ENCODE measurements at places on chromosomes 4 and X.
A peak's percentile ranks its signal among the peaks of the same experiment; 100 is the strongest.

DNA sequence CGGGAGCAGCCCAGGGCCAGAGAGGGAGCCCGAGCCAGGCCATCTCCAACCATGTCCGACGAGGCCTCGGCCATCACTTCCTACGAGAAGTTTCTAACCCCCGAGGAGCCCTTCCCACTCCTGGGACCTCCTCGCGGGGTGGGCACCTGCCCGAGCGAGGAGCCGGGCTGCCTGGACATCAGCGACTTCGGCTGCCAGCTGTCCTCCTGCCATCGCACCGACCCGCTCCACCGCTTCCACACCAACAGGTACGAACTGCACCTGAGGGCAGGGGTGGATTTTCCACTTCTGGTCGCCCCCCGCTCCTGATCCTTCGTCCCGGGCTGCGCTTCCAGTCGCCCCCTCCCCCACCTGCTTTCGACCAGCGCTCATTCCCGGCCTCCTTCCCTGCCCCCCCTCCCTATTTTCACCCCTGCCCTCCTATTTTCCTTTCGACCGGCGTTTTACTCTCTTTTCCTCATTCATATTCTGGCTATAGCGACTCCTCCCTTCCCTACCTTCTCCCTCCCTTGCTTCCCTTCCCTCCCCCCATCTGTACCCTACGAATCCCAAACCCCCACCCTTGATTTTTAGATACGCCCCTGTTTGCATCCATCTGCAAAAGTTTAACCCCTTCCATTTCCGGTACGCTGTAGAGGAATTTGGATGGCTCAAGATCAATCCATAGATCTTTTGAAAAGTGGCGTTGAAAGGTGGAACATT lies 633 bp downstream of the FAM199X start:
- no peak for DNase-seq

- no peak for DNase-seq
Observed at GRCh38 chr4:36237366-36238313, 6.7 kb downstream of the ARAP2 start.

DNA sequence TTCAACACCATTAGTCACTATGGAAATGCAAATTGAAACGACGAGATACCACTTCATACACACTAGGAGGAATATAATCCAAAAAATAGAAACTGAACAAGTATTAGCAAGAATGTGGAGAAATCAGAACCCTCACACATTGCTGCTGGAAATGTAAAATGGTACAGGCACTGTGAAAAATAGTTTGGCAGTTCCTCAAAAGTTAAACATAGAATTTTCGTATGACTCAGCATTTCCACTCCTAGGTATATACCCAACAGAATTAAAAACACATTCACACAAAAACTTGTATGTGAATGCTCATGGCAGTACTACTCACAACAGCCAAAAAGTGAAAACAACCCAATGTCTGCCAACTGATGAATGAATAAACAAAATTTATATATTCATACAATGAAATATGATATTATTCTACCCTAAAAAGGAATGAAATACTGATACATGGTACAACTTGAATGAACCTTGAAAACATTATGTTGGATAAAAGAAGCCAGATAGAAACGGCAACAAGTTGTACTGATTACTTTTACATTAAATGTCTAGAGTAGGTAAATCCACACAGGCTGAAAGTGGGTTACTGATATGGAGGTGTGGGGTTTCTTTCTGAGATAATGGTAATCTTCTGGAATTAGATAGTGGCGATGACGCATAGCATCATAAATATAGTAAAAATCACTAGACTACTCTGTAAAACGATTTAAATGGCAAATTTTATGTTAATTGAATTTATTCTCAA lies 22.3 kb downstream of the TEC start:
- DNase-seq: no peak

- DNase-seq: no peak
Observed at GRCh38 chr4:149999485-150000074, 78.7 kb upstream of the DCLK2 start.

- no peak for DNase-seq
Observed at GRCh38 chr4:97670703-97671269, 472.5 kb downstream of the STPG2 start.

DNA sequence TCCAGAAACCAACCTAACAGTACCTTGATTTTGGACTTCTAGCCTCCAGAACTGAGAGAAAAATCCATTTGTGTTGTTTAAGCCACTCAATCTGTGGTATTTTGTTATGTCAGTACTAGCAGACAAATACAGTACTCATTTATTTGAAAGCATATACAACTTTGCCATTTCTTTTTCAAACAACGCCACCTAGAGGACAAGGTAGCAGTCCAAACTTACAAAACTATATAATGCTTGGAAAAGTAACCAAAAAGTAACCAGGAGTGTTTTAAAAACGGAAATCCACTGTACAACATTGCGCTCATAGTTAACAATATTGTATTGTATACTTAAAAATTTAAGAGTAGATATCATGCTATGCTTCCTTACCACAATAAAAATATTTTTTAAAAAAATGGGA lies 37.0 kb upstream of the FGF13 start:
- no peak for DNase-seq

DNA sequence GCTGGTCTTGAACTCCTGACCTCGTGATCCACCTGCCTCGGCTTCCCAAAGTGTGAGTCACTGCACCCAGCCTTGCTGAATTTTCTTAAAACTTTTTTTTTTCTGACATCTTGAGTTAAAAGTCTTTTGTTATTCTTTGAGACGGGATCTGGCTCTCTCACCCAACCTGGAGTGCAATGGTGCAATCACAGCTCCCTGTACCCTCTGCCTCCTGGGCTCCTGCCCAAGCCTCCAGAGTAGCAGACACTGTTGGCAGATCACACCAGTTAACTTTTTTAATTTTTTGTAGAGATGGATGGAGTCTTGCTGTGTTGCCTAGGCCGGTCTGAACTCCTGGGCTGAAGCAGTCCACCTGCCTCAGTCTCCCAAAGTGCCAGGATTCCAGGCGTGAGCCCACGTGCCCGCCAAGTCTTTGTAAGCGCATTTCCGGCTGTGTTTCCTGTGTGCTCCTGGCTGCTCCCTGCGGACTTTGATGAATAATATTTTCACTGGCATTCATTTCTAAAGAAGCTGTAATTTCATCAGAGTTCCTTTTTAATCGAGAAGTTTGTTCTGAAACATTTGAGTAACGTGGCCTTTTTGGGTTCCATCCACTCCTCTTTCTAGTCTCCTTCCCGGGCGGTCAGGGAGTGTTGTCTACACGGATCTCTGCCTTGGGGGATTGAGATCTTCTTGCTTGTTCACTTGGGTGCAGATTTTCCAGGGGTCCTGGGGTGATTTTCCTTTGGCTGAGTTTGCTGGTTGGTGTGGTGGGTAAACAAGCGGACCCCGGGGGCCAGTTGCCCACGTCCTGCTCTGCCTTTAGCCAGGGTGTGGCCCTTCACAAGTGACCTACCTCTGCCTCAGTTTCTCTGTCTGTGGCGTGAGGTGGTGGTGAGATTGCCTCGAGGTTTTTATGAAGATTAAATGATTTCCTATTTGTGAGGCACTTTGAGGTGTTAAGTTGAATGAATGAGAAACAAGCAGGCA lies 44.4 kb downstream of the PCGF3 start:
- DNase-seq: no peak

DNA sequence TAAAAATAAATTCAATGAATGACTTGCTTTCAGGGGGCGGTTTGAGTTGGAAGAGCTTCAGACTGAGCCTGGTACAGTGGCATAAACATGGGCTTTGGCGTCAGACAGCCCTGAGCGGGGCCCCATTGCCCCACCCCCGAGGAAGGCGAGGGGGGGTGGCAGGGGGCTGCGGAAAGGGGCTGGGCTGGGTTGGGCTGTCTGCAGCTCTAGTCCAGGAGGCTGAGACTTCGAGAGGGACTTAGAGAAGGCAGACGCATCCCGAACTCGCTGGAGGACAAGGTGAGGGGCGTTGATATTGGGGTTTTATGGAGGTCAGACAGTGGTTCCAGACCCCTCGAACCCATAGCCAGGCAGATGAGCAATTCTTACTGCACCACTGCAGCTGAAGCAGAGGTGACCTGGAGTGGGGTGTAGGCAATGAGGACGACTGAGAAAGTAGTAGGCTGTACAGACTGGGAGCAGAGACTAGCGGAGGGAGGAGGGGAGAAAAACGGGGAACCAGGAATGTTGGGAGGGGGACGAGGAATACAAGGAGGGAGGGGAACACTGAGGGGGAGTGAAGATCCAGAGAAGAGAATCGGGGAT lies at the start of gene MAGED2:
Gene MAGED2, plus strand, starts transcription at position 222 of the 585 bp plus-strand sequence. CDS start 1,587 bp downstream, outside the sequence.
- peak; percentile 51 for DNase-seq

- DNase-seq: no peak
Observed at GRCh38 chr4:46441136-46441859, 51.4 kb upstream of the GABRA2 start.

DNA sequence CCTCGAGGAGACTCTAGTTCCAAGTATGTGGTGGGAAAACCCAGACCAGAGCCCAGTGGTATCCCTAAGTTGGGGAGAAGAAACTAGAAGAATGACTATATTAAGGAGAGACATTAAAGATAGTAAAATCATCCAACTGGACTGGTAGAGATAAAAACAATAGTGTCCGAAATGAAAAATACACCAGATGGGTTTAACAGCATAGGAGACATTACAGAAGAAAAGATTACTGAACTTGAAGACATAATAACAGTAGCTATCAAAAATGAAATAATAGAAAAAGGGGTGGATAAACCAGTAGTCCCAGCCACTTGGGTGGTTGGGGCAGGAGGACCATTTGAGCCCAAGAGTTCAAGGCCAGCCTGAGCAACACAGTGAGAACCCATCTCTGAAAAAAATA lies 31.9 kb downstream of the SMIM14 start:
- no peak for DNase-seq

DNA sequence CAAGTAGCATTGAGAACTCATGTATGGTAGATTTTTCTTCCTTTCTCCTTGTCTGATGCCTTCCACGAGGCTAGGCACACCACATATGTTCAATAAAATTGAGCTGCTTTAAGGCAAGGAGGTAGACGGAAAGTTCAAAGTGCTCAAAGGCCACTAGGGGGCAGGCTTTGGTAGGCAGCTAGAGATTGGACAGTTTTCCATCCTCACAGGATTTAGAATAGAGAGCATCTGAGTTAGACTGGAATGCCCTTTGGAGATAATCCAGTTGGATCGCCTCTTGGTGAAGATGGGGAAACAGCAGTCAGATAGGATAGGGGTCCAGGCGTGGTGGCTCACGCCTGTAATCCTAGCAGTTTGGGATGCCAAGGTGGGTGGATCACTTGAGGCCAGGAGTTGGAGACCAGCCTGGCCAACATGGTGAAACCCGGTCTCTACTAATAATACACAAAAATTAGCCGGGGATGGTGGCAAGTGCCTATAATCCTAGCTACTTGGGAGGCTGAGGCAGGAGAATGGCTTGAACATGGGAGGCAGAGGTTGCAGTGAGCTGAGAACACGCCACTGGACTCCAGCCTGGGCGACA lies 30.4 kb downstream of the ELF4 start:
- peak; percentile 33 for DNase-seq

DNA sequence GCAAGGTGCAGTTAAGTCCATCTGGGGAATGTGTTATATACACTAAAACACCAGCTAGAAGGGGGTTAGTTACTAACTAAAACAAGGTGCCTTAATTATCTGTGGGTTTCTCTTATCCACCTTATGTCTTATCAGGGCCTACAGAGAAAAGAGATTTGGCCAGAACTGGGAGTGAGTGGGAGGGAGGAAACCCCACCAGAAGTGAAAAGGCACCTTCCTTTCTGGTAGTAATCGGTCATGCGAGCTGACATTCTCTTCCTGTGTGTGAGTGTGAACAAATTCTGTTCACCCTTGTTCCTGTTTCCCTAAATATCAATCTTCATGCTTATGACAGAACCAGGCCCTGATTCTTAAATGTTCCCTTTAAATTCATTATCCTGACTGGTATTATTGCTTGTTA lies 43.5 kb downstream of the SRPX2 start:
- DNase-seq: no peak

DNA sequence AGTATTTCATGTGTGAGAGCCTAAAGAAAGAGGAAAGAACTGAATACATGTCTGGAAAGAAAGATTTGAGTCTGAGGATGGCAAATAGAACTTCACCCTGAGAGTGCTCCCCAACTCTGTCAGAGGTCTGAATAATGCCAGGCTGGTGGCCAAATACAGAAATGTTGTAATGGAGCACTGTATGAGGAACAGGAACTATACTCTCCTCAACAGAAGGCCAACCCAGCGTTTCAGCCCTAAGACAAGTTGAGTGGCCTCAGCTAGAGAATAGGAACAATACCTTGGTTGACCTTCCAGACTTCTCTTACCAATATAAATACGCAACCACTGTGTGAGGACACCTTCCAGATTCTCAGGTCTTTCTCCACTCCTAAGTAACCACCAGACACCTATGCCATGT lies 94.5 kb upstream of the STIM2 start:
- no peak for DNase-seq

- DNase-seq: no peak
Observed at GRCh38 chrX:150547375-150548115, 20.9 kb upstream of the MTM1 start.
